ENCODE measurements at places on chromosomes 3 and 15.

DNA sequence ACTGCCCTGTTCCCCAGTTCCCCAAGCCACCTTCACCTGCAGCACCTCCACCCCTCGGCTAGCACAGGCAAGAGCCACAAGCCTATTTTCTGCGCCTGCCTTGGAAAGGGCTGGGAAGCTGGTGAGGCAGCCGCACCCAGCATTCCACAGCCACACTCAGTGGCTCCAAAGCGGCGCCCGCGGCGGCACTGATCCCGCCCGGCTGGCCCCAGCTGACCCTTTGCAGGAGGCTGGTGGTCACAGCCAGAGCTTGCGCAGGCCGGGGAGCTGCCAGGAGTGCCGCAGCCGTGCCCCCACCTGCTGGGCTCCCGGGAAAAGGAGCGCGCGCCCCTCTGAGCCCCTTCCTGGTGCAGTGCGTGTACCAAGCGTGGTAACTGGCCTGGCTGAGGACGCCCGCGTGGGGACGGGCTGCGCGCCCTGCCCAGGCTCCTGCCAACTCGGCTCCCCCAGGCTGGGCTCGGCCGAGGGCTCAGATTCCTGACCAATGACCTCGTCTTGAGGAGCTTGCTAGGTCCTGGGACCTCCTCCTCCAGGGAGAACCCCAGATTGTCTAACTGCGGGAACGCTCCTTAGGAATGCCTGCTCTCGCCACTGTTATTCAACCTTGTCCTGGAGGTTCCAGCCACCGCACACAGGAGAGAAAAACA is 13.3 kb downstream of the GRAMD2A start:
- no peak for DNase-seq

DNA sequence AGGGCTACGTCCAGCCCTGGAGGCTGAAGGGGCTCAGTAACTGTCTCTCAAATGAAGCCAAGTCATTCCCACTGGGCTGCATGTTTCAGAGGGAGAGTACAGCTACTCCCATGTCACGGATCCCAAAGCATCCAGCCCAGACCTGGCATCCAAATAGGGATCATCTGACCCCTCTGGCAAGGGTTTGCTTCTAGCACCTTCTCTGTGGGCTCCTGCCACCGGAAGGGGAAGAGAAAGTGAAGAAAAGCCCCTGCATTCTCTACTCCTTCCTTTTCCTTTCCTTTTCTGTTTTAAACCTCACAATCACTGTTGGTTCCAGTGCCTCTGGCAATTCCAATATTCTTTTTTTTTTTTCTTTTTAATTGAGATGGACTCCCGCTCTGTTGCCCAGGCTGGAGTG is 64.5 kb upstream of the CTSH start:
- no peak for DNase-seq

GRCh38 chr3:156910022-156910421 is 83.9 kb downstream of the LEKR1 start:
- no peak for DNase-seq

- no peak for DNase-seq
These were observed 31.8 kb downstream of the TTC14 start for GRCh38 chr3:180633722-180634121.

- DNase-seq: no peak
These were observed 161.6 kb downstream of the MAGI1 start for GRCh38 chr3:65877160-65877559.

- no peak for DNase-seq
These were observed 312.9 kb downstream of the RORA start for GRCh38 chr15:60916032-60916678.

DNA sequence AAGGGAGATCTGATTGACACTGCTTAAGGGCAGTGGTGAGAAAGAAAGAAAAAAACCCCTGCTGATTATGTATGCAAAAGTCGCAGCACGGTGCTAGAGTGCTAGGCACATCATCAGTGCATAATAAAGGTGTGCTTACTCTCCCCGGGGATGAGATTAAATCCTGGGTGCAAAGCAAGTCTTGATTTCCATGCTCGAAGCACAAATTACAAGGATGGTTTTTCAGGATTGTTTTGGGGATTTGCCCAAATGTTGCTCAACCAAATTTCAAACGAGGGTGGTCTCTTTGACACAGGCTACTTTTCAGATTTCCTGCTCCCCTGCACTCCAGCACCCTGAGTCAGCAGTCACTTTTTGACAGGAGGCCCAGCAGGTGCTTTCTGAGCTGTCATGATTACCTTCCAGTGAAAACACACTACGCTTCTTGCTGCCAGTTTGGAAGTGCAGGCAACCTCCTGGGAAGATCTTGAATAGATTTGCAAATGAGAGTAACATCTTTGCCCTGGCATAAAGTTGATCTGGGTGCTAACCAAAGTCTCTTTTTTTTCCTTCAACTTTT is 167.5 kb upstream of the TRIM42 start:
- no peak for DNase-seq

- DNase-seq: no peak
These were observed 524 bp upstream of the TOPBP1 start for GRCh38 chr3:133662278-133662651.

GRCh38 chr3:169661361-169662131 is 2.0 kb downstream of the MECOM start:
- DNase-seq: no peak

GRCh38 chr3:3038201-3038991 is 71.8 kb downstream of the IL5RA start:
- no peak for DNase-seq

DNA sequence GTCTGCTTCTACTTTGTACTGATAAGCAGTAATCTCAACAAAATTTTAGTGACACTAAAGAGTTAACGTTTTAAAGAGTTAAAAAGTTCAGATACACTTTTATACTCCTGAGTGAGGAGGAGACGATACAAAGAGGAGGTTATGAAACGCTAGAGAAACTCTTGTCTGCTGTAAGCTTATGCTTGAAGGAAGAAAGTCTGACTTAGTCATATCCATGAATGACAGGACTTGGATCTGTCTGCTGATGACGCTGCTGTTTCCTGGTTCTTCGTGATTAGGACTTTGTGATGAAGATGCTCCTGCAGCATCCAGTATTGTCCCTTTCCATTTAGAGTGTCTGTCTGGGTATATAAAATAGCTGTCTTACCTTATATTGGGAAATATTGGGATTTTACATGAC is 15.8 kb downstream of the TCF12 start:
- DNase-seq: no peak

- DNase-seq: no peak
These were observed 245.1 kb downstream of the ZNF385D start for GRCh38 chr3:21505711-21506460.

- DNase-seq: peak; percentile 27
These were observed 911 bp downstream of the APBA2 start for GRCh38 chr15:28886431-28887338.

DNA sequence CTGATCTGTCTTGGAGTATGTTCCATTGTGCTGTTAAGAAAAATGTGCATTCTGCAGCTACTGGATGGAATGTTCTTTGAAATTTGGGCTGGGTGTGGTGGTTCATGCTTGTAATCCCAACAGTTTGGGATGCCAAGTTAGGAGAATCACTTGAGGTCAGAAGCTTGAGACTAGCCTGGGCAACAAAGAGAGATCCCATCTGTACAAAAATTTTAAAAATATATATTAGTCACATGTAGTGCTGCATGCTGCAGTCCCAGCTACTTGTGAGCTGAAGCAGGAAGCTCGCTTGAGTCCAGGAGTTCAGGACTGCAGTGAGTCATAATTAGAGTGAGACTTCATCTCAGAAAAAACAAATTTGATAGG is 62.8 kb upstream of the PLSCR4 start:
- DNase-seq: no peak

DNA sequence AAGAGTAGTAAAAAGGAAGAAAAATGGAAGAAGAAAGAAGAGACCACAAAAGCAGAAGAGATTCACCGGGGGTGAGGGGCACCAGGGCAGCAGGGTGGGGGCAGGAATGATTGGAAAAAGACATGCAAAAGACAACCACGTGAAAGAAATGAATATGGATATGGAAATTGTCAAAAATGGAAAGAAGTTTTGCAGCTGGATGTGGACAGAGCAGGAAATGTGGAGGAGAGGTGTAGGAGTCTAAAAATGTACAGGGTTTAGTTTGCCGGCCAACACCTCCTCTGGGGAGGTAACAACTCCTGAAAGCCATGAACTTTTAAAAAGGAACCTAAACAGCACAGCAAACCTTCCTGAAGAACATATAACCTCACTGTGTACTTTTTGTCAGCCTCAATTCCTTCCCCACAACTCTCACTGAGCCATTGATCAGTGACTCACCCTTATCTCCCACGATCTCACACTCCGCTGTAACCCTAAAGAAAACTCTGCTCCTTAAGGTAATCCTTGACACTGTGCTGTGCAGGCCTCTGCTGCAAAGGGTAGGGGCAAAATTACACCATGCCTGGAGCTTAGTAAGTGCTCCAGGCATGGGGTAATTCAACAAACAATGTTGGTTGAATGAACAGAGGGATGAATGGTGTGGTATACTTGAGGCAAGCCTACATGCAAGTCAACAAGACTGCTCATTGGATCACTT is 100.2 kb upstream of the BOC start:
- no peak for DNase-seq

DNA sequence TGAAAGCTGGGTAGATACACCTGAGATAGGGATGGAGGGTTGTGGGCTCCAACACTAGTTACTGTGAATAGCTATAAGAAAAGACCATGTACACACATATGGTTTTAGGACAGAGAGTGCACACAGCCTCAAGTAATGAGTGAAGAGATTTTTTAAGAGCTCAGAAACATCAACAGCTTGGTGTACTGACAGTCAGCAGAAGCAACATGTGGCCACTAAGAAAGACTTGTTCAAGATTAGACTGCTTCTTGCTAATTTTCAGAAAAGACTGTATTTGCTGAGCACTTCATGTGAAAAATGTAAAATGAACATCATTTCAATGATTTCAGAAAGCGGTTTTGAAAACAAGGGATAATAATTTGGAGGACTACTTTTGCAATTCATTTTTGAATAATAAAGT is 10.3 kb downstream of the ANKRD28 start:
- no peak for DNase-seq

- no peak for DNase-seq
These were observed 99.1 kb downstream of the OXSM start for GRCh38 chr3:25888892-25889524.

GRCh38 chr15:60392601-60392985 is 5.2 kb downstream of the ANXA2 start:
- DNase-seq: peak; percentile 14

GRCh38 chr3:73469331-73469730 is 155.4 kb downstream of the PDZRN3 start:
- no peak for DNase-seq

DNA sequence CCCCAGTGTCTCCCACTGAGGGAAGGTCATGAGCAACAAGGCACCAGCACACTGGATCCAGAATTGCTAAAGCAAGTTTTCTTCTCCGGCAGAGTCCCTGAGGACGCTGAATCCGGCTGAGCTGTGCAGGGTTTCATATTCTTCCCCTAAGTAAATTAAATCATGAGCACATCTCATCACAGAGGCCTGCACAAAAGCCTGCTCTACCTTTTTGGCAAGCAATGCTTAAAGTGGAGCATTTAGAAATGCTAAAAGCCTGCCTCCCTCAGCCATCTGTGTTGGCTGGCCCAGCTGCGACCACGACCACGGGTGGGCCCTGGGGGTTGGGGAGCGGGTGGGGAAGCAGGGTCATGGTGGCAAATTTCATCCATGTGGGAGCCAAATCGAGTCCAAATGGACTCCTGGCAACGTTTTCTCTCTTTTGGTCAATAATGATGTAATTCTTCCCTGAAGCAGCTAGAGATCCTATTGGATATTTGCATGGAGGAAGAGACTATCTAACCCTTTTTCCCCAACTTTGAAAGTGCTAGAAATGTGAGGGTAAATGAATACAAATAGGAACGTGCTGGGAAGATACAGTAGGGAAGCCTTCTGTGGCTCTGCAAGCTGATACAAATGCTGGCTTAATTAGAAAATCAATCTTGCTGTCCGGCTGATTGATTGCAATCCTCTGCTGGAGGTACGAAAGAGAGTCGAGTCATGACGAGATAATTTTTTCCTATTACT is 532.8 kb upstream of the TBL1XR1 start:
- DNase-seq: no peak

DNA sequence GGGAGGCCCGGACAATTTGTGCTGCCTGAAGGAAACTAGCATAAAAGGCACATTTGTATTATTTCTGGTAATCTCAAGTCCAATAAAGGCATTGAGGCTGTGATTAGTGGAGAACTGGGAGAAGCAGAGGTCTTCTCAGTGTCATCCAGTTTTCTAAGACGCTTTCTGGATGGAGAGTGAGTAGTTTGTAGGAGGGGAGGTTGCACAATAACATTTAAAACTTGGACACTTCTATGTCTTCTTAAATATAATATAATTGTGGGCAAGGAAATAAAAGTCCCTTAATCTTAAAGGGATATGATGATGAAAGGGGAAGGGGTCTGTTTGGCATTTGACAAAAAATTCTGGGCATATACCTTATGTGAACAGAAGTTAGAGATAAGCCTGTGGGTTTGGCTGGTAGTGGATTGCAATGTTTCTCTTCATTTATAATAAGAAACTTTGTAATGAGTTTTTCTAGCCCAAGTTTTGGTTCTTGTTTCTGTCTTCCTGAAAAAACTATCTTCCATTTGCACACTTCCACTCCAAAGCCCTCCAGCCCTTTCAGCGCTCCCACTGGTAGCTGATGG is 291.6 kb upstream of the TGFBR2 start:
- no peak for DNase-seq

DNA sequence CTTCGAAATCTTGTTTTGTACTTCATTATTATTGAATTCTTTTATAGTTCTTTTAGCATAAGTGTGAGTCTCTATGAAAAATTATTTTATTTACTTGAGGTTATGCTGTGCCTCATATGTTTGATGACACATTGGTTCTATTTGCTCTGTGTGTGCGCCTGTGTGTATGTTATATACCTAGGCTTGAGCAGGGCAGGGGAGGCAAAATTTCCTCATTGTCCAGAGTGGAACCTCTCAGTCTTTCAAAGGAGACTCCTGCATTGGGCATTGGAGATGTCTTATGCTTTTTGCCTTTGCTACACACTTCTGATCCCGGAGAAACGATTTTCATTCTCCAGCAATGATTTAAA is 58.4 kb downstream of the ALCAM start:
- no peak for DNase-seq

DNA sequence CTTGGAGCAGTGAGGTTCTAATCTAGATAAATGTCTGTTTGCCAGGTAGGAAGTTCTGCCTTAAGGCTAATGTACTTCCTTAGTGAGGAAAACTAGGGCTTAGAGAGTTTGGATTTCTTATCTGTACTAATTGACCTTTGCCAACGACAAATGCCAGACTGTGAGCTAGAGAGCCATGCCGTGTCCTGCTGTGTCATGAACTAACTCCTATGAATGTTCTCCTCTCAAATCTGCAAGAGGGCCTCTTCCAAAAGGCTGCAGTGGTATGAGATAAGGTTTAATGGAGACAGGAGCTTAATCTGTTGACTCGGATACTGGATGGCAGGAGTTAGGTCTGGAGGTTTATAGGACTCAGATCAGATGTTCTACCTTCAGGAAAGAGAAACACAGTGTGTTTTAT is 524.9 kb downstream of the NTRK3 start:
- DNase-seq: no peak

GRCh38 chr3:146160321-146160963 is 542 bp downstream of the PLOD2 start:
- DNase-seq: no peak

Data from activated CD4-positive, alpha-beta T cell treated with anti-CD3 and anti-CD28 coated beads, Interleukin-2, amount 50 U/mL, for 1 hour (primary cell).